ENCODE measurements at places on chromosomes 2 and 18.

- DNase-seq, result no peak
Measured at GRCh38 chr2:71455011-71455740, 1.8 kb downstream of the DYSF start.

DNA sequence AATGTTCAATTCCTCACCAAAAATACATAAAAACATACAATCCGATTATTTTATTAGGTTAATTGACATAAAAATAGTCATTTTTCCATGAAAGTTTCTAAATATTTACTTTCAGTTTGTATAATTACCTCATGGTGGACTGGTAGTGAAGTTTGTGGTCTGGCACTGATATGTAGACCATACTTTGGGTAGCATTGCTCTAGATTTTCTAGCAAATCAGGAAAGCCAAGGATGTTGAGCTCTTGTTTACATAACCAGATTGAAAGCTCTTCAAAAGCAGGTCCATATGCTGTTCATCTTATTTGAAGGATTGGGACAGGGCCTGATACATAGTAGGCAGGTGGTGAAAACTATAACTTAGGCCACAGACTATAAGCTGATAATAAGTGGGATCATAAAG is 61.8 kb downstream of the COMMD1 start:
- no peak for DNase-seq

- no peak for DNase-seq
Measured at GRCh38 chr2:173941567-173941966, 23.6 kb downstream of the SP3 start.

GRCh38 chr2:32727157-32727556 is 99.3 kb downstream of the TTC27 start:
- DNase-seq, result no peak
